Fibroblast of skin of abdomen (primary cell): ENCODE measurements at places on chromosomes 2 and 18.
A peak's percentile ranks its signal among the peaks of the same experiment; 100 is the strongest.

DNA sequence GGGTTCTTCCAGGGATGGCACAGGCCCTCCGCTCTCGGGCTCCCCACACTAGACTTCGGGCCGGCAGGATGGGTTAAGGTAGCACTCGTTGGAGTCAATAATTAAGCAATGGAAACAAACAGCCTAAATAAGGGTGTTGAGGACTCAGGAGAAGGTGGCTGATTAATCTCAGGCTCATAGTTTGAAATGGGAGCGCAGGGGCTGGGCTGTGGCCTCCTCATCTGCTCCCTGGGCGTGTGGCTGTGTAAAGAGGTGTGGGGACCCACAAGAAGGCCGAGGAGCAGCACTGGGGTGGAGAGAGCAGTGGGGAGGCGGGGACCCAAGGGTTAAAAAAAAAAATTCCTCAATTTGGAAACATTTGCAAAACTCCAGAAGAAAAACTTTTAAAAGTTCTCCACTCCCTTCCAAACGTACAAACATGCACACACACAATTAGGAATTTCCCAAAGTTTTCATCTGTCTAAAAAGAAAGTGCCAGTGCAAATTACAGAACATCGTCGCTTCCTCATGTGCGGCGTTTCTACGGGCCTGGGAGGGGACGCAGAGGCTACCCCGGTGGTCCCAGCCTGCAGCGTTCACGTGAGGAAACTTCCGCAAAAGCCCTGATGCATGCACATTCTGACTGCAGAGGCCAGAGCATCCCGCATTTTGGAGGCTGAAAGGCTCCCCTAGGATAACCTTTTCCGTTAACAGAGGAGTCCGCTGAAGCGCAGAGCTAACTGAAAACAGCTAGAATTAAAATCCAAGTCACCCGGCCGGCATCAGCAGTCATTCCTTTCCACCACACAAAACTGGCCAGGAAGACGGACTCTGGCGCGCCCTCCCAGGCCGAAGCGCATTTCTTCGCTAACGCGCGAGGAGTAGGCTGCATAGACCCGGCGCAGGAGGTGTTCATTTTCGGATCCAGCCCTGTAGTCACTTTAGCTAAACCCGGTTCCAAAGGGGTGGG, 1.0 kb upstream of the TUBB6 start:
- DNase-seq: peak; percentile 74

GRCh38 chr2:119069781-119070180, 88.8 kb downstream of the C1QL2 start:
- no peak for DNase-seq

DNA sequence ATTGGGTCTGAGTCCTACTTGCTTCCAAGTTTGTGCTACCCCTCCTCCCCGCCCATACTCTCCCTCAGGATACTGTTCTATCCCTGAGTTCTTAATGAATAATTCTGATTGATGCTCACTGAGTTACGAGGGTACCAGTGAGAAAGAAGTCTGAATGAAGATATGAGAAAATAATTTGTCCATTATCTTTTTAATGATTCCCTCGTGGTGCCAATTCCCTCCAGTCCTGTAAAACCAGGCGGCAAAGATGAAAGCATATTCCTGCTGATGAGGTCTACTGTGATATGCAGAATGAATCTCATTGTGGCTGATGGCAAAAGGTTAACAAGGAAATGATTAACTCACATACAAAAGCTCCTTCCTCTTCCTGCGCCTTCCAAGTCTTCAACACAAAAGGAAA, 650.2 kb upstream of the SLC39A10 start:
- no peak for DNase-seq

DNA sequence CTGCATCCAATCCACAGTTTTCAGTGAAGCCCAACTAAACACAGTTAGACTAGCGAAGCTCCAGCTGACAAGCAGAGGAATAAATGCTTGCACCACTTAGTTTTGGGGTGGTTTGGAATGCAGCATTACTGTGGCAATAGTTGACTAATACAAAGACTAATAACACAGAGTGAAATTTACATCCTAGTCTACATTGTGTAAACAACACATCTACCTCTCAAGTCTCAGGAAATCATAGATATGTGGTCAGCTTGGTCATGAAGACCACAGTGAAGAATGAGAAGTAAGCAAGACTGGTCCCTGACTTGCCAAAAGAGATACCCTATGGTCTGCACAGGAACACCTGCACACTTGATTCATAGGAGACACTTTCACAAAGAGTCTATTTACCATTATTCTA, 155.1 kb upstream of the TANK start:
- DNase-seq: no peak

DNA sequence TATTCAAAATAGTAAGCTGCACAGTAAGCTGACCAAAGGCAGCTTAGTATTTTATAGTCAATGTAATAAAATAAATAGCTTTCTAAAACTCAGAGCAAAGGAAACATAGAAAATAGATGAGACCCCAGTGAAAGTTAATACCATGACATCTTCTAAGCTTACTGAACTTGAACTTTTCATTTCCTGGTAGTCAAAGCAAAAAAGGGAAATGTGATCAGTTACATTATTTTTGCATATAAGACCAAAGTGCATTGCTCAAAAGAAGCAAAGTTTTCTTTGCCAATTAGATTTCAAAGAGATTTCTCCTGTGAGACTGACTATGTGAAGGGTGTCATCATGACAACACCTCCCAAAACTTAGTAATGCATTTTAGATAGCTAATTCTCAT, 70.2 kb downstream of the MYO1B start:
- no peak for DNase-seq

DNA sequence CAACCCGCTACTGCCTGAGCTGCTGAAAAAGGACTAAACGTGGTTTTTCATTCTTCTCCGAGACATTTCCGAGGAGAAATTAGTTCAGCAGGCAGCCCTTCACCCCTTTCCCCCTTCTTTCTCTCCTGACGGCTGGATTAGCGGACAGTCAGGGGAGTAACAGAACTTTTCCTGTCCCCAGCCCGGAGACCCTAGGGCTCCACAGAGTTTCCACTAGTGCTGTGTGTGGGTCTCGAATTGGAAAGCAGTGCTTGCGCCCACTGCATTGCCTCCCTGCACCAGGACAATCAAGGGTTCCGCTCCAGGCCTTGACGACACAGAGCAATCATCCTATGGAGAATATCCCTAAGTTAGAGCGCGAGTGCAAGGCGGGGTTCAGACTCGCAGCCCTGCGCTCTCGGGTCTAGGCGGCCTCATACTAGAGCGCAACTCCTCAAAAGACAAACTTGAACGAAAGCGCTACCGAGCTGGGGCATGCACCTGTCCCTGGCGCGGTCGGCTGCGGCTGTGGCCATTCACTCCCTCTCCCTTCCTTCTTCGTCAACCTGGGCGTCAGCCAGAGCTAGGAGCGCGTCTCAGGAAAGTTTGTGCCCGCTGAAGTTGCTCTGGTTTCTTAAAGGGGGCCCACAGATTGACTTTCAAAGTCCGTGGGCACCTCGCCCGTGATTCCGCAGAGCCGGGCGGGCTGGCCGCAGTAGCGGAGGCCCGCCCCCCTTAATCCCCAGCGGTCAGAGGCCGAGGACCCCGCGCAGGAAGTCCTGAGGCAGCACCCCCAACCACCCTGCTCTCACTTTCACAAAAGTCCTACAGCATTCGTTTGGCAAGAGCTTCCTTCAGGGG, 801 bp downstream of the OSR1 start:
- peak; percentile 36 for DNase-seq

GRCh38 chr2:71948781-71949536, 198.7 kb downstream of the CYP26B1 start:
- peak; percentile 65 for DNase-seq

- DNase-seq: no peak
Measured at GRCh38 chr2:111198701-111199100, 78.0 kb downstream of the BCL2L11 start.

DNA sequence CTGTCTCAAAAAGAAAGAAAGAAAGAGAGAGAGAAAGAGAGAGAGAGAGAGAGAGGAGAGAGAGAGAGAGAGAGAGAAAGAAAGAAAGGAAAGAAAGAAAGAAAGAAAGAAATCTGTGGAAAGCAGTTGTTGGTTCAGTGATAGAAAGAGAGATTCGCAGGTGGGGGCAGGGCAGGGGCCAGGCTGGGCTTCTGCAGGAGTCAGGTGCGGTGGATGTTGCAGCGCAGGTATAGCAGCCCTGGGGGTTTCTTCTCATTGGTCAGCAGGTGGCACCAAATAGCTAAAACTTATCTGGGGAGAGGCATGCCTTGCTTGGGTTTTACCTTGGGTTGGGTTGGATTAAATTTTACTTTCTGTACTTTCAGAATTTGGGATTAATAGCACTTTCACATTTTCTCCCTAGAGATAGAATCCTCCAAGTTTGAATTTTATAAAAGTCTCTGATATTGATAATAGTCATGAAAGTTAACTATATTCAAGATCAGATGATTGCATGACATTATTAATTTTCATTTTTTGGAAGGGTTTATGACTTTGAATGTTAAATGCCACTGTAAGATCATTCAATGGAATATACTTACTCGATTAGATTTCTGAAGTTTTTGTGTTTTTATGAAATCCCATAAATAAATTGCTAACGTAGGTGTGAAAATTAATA, 66.6 kb downstream of the SPTBN1 start:
- peak; percentile 59 for DNase-seq

GRCh38 chr18:69658685-69659084, 258.0 kb downstream of the DOK6 start:
- DNase-seq: no peak

DNA sequence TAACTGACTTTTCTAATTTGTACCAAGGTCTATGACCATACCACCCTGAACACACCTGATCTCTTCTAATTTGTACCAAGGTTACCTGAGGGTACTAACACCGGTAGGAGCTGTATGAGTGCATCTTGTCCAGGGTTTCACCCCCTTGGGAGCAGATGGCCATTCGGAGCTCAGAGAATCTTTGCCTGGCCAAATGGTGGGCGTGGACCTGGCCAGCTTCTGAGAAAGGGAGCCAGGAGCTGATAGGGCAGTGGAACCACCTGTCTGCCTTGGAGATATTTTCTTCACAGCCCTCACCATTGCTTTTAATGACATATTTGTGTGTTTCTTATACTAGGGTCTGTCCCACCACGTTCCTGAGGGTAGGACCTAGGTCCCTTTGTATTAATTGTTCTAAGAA, 188.9 kb downstream of the LDLRAD4 start:
- no peak for DNase-seq
